Tongue (tissue), 3 donors: ENCODE measurements at places on chromosomes 1 and 21.

GRCh38 chr1:163069142-163069541 lies at the start of gene RGS4:
TSS of gene RGS4 (plus strand) at chr1:163069361. CDS start at chr1:163069485, 124 bp downstream.
- DNase-seq, result peak; percentile 86

- no peak for DNase-seq
These were observed 114.5 kb downstream of the LRRC40 start for GRCh38 chr1:70090875-70091274.

GRCh38 chr1:74531796-74532195 lies 19.4 kb upstream of the LRRC53 start:
- no peak for DNase-seq

- no peak for DNase-seq
These were observed 69.5 kb downstream of the TMPRSS15 start for GRCh38 chr21:18334066-18334465.

DNA sequence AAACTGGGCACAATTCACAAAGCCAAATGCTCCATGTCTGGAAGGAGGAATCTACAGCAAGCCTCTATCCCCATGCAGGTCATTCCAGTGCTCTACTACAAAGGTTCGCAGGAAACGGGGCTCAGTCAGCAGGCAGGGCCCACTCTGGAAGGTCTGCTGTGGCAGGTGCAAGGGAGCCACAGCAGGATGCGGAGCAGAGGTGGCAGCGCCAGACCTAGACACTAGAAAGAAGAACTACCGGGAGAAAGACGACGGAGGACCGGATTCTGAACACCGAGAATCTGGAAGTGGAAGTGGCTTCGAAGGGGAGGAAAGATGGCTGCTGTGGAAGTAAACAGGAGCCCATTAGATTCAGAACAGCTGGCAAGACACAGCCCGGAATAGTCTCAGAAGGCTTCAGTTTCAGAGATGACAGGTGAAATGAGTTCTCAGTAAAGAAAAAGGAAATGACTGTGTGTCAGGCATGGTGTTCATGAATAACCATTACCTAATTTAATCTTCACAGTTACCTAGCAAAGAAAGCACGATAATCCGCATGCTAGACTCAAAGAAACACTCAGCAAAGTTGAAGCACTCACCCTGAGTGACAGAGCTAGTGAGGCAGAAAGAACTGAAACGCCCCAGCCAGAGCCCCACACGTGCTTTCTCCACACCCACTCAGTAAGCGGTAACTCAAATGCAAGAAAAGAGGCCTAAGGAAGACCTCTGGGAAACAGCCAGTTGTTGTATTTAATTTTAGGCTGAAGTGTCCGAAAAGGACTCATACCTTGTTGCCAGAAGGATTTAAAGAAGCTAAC lies 21.4 kb downstream of the SETD4 start:
- DNase-seq, result peak; percentile 45

GRCh38 chr1:34779005-34779404 lies 2.0 kb upstream of the GJB3 start:
- DNase-seq, result no peak

DNA sequence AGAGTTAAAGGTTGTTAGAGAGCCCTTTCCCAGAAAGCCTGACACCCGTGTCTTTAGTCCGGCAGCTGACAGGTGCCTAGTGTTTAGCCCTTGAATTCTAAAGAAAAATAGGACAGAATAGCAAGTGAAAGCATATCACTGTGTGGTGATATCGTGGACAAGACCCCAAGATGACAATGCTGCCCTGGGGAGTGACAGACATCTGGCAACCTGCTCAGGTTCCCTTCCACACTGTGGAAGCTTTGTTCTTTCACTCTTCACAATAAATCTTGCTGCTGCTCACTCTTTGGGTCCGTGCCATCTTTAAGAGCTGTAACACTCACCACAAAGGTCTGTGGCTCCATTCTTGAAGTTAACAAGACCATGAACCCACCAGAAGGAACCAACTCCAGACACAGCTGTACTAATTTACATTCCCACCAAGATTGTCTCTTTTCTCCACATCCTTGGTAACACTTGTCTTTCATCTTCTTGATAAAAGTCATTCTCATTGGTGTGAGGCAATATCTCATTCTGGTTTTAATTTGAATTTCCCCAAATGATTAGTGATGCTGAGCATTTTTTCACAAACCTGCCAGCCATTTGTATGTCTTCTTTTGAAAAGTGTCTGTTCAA lies 107.6 kb upstream of the SGIP1 start:
- no peak for DNase-seq

DNA sequence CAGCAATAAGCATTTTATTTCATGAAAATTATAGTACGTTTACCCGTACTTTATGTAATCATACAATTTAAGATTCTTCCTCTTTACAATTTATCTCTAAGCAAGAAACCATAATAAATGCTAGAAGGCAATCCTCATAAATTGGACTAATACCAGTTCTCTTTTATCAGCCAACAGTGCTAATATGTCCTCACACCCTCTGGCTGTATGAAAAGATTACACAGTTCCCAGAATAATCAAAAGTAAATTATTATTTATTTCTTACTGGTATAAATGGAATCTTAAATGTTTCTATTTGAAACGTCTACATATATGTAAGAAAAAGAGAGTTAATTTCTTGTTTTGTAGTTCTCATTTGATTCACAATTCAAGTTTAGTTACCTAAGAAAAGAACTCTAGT lies 3.1 kb upstream of the CDKN2C start:
- no peak for DNase-seq

GRCh38 chr21:34838956-34839820 lies 170.4 kb downstream of the CLIC6 start:
- no peak for DNase-seq

DNA sequence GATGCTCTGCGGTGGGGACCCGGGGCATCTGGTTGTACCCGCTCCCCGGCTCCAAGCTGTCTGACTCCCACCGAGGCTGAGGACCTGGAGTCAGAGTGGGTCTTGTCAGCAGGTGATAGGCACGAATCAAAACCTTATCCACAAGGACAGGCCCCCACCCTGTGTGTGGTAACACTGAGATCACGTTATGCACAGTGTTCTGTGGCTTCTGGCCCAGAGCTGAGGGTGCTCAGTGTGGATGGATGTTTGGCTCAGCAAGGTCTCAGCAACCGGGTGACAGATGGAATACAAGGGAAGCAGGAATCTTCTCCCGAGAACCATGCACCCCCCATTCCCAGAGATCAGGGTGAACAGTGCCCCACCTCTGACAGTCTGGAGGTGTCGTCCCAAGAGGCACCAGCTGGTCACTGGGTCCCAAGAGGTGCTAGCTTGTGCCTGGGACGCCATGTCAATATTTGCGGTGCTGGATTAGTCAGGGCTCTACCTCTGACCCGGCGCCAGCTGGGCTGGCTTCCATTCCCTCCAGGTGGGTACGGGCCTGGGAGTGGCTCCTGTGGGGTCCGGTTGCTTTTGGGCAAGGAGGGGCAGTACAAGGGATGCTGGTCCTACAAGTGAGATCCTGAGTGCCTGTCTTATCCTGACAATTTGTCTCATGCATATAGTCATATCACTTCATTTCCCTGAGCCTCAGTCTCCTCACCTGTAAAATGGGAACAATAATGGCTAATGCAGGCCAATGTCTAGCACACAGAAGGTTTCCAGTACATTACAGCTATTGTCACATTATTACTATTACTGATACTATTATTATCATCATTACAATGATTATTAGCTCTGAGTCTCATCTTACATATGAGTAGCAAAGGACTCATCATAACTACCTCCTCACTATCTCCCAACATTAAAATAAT lies 957 bp downstream of the CAPN9 start:
- DNase-seq, result no peak

- no peak for DNase-seq
These were observed 1043.6 kb upstream of the ADGRL4 start for GRCh38 chr1:80050085-80050484.
